ENCODE measurements at places on chromosomes 4 and X.

GRCh38 chr4:145587088-145587754 is 32.0 kb upstream of the MMAA start:
- no peak for DNase-seq

GRCh38 chr4:8442596-8443358 is 2.2 kb downstream of the TRMT44 start:
- DNase-seq: no peak

DNA sequence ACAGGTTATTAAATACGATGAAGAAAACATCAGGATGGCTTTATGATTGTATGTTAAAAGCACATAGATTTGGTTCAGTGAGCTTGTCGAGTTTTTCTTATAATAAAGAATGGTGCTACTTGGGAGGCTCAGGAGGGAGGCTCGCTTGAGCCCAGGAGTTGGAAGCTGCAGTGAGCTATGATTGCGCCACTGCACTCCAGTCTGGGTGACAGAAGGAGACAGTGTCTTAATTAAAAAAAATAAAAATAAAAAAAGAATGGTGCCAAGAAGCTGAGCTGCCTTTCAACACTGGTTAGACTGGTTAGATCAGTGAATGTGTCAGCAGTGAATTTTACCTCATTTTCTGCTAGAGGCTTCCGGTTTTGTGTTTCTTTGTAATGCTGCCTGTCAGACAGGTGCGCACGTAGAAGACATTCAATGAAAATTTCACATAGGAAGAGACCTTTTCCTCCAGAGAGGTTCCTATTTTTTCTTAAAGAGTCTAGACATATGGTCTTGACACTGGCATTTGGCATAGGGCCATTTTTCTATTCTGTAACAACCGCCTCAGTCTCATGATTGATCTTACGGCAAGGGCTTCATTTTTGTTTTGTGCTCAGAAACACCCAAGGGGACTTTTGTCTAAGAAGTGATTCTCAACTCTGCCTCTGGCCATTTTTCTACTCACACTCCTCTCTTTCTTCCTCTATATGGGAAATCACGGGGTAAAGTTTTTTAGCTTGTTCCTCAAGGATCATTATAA is 15.0 kb upstream of the ARSF start:
- DNase-seq: no peak

- no peak for DNase-seq
These were observed 9.7 kb downstream of the HS6ST2 start for GRCh38 chrX:132948648-132949260.

- DNase-seq: no peak
These were observed 1344.3 kb downstream of the ADGRL3 start for GRCh38 chr4:62544428-62544827.

- no peak for DNase-seq
These were observed 109.4 kb downstream of the DLG3 start for GRCh38 chrX:70554081-70554480.

GRCh38 chrX:110188701-110189558 is 129.0 kb downstream of the AMMECR1 start:
- DNase-seq: no peak

DNA sequence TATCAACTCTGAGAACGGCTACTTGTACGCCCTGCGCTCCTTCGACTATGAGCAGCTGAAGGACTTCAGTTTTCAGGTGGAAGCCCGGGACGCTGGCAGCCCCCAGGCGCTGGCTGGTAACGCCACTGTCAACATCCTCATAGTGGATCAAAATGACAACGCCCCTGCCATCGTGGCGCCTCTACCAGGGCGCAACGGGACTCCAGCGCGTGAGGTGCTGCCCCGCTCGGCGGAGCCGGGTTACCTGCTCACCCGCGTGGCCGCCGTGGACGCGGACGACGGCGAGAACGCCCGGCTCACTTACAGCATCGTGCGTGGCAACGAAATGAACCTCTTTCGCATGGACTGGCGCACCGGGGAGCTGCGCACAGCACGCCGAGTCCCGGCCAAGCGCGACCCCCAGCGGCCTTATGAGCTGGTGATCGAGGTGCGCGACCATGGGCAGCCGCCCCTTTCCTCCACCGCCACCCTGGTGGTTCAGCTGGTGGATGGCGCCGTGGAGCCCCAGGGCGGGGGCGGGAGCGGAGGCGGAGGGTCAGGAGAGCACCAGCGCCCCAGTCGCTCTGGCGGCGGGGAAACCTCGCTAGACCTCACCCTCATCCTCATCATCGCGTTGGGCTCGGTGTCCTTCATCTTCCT is 2.7 kb downstream of the PCDH10 start:
- no peak for DNase-seq

DNA sequence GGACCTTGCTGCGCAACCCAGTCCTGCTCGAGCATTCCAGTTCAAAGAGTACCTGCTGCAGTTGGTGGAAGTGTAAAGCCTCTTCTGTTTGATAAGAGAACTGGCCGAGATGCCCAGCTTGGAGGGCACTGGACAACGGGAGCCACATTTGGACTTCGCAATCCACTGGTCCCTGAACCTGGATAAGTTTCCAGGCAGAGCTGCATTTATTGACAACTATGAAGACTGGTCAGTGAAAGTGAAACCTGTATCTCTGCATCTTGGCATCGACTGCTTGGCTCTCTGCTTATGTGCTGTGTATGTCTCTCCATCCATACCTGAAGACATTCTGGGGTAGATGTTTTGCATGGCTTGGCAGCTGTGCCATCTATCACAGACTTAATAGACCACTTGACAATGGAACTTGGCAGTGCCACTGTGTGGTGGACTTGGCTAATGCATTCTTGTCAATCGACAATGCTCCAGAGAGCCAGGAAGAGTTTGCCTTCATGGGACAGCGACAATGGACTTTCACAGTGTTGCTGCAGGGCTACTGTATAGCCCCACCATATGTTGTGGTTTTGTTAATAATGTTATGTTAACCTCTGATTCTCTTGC is 43.5 kb upstream of the ZBTB33 start:
- no peak for DNase-seq

DNA sequence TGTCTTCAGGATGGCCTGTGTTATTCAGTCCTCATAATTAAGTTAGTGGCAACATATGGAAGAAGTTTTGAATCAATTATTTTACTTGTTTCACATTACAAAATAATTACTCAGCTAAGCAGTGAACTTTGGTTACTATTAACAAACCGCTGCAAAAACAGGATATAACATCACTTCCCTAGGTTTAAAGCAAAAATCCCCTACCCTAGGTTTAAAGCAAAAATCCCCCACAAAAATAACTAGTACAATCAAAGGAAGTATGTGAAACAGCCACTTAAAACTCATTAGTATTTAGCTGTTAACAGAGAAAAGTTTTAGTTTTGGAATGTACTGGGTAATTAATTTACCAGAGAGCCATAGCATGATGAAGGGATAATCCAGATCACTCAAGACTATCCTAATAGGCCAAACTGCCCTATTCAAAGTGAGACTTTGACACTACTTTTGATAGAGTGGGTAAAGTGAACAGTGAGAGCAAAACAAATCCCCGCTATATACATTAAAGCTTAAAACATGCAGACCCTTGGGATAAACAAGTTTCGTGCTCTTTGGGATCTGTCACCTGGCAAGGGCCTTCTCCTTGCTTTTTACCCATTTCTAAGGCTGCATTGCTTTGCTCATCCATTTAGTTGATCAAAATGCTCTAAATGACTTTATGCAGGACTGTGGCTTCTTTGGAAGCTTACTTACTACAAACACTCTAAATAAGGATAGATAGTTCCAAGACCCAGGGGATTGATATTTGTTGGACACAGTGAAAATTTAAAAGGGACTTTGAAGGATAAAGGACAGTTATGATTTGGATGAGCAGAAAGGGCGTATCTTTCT is 36.4 kb upstream of the GPR174 start:
- DNase-seq: no peak

- DNase-seq: no peak
These were observed 52.3 kb downstream of the SEPSECS start for GRCh38 chr4:25107827-25108516.

GRCh38 chr4:76457885-76458284 is 22.9 kb downstream of the SHROOM3 start:
- no peak for DNase-seq

- no peak for DNase-seq
These were observed 61.2 kb upstream of the NOCT start for GRCh38 chr4:138954428-138954827.

DNA sequence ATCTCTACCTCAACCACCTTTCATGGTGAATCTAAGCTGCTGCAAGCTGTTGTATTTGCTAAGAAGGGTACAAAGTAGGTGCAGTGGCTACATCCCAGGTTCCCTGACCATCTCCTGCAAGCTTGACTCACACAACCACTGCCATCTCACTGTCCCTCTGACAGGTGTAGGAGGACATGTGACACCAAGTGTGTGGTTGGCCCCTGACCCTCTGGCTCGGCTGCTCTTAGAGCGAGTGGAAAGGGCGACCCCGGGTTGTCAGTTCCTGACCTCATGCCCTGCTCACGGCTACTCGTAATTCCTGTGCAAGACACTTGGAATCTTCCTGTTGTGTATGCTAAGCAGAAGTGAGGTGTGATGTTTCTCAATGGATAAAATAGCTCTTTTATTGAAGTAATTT is 184.4 kb downstream of the DCLK2 start:
- no peak for DNase-seq

DNA sequence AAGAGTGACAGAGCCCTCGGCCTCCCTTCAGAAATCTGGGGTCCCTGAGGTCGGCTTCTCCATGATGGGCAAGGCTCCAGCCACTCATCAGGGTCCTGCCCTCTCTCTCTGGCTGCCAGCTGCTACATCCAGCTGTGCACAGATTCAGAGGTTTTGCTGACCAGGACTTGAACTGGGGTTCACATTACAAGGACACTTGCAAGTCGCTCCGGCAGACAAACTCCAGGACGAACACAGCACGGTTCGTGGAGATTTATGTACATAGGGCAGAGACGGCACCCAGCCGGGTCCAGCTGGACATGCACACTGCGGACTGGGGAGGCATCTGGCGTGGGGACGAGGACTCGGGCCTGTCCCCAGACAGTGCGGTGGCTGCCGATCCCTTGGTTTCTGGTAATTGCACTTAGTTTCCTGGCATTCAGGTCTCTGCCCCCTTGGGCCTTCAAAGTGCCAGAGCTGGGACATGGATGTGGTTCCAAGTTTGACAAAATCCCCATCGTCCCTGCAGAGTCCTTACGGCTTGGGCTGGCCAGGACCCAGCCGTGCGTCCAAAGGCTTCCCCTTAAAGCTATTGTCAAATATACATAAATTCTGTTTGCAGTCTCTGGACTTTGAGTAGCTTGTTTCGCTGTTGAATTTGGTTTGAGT is 6.2 kb upstream of the C4orf50 start:
- no peak for DNase-seq

DNA sequence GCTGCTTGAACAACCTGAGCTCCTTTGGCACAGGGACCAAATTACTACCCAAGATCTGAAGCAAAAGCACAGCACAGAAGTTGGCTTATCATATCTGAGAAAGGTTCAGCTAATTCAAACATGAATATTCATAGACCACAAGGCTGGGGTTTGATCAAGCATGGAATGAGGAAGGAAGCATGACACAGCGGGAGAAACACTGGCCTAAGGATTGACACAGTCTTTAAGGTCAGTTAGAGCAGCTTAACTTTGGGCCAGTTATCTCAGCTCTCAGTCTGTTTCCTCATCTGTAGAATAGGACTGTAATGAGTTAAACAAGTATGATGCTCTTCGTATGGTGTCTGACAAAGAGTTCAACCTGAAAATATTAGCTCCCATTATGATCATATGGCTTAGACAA is 88.5 kb upstream of the CBR4 start:
- no peak for DNase-seq

- DNase-seq: no peak
These were observed 1890.7 kb upstream of the PCDH10 start for GRCh38 chr4:131258361-131258760.

- DNase-seq: no peak
These were observed 107.0 kb downstream of the ABLIM2 start for GRCh38 chr4:8051644-8052043.

GRCh38 chr4:2798399-2799223 is 5.7 kb downstream of the SH3BP2 start:
- no peak for DNase-seq

DNA sequence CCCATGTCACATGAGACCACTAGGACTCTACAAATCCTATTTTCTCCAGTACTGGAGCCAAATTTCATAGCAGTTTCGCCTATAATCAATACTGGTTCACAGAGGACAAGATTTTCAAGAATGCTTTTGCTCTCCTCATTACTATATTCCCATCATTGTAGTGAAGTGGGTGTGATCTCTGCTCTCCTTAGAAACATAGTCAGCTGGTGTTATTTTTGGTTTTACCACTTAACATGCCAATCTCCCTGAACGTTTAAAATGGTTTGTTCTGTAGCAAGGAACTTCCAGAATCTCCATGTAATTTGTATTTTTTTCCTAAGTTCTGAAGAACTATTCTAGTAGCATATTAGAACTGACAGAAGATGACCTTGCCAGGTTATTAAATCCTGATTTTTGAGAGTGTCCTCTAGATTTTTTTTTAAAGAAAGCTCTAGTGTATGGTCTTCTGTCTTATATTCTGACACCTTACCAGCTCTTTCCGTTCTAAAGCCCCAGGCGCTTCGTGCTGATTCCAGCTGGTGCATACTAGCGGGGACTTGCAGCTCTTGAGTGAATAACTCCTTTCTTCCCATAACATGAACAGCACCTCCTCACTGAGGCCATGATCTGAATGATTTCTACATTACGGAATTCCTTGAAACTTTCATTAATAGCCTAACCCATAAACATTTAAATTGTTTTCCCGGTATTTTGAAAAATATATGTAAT is 1372.9 kb downstream of the TECRL start:
- no peak for DNase-seq

DNA sequence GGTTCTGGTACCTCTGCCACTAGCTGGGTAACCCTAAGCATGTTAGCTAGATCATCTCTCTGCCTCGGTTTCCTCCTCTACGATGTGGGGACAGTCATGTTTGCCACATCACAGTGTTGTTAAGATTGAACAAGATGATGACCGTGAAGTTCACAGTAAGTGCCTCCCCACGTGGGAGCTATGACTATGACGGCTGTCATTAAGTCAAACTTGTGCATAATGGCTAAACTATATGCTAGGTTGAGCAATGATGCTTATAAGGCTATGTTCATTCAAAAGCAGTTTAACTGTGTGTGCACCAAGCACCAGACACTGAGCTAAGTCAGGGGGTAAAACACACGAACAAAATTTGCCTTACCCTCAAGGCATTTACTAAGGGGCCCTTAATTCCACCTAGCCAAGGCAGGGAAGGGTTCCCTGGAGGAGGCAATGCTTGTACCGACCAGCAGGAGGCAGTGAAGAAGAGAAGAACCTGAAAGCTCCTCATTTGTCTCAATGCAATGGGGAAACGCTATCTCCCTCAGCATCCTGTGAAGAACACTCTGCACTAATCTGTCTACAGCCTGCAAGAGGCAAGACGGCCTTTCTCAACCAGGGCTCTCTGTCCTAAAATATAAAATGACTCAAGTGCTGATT is 52.9 kb downstream of the MAP7D2 start:
- no peak for DNase-seq

- no peak for DNase-seq
These were observed 80.2 kb upstream of the ACSL4 start for GRCh38 chrX:109813236-109813635.

GRCh38 chr4:2078584-2078983 is 19.5 kb downstream of the NAT8L start:
- no peak for DNase-seq

DNA sequence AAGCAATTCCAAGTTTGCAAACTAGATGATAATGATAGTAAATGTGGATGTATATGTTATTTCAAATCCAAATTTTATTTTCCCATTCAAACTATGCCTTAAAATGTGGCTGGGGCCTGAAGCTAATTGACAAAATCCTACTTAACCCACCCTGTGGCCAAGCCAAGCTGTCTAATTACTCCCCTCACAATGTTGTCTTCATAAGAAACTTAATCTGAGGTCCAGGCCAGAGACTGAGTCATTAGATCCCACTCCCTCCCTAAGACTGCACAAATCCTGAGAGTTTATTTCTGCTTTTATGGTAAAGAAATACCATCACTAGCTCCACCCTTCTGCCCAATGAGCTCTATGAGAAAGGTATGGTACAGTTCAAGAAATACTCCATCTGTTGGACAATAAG is 16.6 kb downstream of the SMPX start:
- no peak for DNase-seq
